ENCODE measurements at places on chromosomes 3 and 15.

GRCh38 chr3:84680700-84681099 is 278.1 kb upstream of the CADM2 start:
- no peak for DNase-seq

GRCh38 chr3:43041517-43041916 is 62.4 kb downstream of the GASK1A start:
- no peak for DNase-seq

DNA sequence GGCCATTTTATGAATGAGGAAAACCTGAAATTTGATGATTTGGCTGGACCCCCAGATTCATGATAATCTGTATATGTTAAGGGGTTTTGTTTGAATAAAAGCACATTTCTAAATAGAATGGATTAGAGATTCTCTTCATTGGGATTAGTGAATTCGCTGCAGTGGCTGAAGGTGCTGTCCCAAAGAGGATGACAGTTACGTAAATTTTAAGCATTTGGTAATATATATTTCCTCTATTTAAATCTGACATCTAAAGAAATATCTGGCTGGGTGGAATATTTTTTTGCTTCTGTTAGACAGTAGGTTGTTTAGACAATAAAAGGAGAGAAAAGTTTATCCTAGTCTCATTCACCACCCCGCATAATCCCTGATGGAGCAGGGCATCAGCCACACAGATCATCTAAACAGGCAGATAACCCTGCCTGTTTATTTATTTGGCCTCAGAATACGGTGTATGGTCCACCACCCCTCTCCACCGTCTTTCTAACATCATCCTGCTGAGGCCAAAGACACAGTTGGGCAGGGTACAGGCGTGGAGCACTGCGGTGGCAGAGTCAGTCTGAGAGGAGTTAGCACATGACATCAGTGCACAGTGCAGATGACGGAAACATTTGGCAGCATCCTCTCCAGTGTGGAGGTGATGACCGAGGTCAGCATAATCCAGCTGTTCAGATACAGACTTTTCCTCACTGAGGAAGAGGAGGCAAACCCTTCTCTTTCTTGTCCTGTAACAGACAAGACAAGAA is 20.4 kb upstream of the NFKBIZ start:
- peak; percentile 37 for DNase-seq

GRCh38 chr15:64180235-64180824 is 17.5 kb upstream of the PPIB start:
- DNase-seq = no peak

- no peak for DNase-seq
Observed at GRCh38 chr3:183555541-183556081, at the start of gene KLHL6. Gene KLHL6 (minus strand): TSS chr3:183555706. CDS start chr3:183555653, 53 bp downstream.

DNA sequence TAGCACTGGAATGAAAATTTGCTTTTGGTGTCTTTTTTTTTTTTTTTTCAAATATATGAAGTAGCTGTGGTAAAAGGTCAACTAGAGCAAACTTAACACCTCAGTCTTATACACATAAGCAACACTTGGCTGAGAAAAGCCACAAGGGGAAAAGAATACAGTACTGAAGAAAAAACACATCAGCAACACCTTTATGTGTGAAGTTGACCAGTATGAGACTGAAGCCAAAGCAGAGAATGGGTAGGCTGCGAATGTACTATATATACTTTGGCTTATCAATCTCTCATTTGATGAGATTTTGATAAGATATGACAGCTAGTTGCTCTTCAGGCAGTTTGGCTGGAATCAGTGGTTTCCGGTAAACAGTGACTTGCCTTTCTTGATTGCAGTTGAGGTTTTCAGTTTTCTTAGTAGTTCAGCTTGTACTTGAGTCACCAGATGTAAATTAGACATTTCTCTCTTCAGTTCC is 22.0 kb upstream of the ZCWPW2 start:
- no peak for DNase-seq

DNA sequence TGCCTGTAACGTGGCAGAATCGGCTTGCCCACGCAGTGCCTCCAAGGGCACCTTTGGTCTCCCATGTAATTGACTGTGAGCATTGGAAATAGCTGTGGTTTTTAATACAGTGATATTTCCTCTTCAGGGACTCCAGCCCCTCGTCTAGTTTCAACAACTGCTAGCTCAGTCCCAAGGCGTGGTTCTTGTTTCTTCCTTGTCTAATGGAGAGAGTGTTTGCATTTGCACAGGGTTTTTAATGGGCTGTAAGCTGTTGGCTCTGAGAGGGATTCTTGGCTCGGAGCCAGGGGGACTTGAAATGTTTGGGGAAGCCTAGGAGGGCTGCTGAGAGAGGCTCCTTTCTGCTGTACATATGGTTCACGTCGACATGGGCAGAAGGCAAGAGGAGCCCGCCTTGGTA is 86.2 kb downstream of the THSD4 start:
- DNase-seq = no peak

GRCh38 chr3:90091549-90091948 is 984.1 kb downstream of the EPHA3 start:
- peak; percentile 48 for DNase-seq

DNA sequence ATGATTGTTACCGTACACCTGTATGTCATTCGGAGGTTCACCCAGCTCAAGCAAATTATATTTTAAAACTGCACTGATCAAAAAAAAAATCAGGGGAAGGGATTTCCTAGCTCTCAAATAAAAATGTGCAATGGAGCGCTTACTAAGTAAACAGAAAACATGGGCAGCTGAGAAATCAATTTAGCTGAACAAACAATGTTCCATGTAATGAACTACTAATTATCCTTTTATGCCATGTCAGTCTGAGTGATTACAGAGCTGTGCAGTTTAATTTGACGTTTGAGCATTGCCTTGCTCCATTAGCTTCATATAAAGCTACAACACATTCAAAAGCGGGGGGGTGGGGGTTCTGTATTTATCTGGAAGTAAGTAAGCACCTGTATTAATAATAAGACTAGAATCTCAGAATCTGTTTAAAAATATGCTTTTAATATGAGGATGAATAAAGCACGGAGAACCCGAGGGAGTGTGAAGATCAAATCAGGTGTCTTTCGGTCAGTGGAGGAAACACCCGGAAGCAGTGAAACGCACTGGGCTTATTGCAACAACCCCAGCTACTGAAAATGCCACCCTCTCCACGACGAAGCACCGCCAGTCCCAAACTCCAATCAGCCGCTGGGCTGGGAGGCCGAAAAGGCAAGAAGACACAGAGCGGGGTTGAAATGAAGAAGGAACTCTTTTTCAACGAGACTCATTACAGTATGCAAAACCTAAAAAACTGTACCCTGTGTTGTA is 196.5 kb upstream of the ATP11B start:
- no peak for DNase-seq

DNA sequence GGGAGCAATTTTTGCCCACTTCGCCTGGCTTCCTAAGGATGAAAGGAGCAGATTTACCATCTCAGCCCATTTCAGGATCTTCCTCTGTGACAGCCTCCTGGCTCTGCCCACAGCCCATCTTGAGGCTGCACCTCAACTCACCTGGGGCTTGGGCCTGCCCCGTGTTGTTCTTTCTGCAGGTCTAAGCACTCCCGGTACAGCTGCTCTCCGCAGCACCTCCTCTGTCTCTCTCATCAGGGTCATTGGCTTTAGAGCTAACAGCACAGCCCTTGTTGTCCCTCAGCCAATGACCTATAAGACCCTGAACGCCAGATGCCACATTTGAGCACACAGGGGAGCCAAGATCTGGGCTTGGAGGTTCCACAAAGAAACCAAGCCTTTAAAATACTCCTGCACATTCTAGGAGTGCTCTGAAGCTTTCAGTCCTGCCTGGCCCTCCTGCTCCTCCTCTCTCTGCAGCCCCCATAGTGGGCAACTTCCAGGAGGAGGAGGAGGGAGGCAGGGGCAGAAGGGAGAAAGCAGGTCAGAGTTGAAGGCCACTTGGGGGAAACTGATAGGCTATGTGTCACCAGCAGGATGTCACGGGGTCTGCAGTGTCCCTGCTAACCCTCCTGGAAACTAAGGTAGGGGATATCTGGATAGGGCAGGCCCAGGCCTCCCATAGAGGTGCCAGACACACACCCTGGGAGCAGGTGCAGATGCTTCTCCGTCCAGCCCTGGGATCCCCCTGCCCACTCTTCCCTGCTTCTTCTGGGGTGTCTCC is 115.6 kb downstream of the ETFA start:
- DNase-seq = no peak

- DNase-seq = no peak
Observed at GRCh38 chr3:56940321-56940720, 120.1 kb upstream of the SPATA12 start.

DNA sequence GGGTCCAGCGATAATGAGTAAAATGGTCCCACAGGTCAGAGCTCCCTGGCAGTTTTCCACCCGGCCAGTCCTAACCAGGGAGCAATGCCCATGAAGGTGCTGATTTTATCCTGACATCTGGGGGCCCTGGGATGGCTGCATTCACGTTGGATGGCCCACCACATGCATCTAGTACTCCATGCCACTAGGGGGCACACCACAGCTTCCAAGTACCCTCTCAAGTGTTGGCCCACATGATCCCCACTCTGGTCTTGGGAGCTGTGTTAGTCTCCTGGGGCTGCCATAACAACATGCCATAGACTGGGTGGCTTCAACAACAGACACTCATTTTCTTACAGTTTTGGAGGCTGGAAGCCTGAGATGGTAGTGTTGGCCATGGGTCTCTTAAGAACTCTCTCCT is 225.5 kb downstream of the SLCO3A1 start:
- DNase-seq = no peak

- DNase-seq = peak; percentile 74
Observed at GRCh38 chr15:73927003-73927475, 777 bp downstream of the LOXL1 start.

DNA sequence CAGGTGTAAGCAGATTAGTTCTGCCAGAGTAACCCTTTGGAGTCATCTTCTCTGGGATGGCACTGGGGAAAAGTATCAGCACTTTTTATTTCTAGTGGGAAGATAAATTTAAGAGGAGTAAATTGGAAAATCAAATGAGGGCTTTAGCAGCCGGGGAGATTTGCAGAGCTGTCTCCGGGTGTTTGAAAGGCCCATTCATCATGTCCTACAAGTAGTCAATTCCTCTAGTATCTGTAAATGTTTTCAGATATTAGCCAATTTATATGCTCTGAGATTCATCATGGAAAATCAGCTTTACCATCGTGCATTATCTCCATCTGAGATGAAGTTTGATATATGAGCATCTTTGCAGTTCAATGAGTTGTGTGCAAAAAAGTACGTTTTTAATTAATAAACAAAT is 93.6 kb downstream of the CDIN1 start:
- DNase-seq = no peak

DNA sequence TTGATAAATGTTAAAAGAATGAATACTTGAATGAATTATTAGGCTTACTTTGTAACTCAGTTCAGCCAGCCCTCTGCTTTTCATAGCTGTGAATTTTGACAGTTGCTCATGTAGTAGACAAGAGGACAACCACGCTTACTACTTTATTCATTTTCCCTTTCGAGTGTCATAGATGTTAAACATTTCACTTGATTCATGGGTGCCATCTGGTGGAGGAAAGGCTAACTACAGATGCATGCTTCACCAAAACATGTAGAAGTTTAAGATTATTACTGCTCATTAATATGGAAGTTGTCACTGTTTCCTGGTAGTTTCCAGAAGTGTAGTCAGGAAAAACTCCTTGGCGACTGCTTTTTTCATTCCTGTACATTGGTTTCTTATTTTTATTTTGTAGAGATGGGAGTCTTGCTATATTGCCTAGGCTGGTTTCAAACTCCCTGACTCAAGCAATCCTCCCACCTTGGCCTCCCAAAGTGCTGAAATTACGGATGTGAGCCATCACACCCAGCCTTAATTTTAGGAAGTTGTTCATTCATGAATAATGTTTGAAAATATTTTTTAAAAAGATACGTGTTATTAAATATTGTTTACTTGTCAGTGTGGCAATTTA is 163.2 kb downstream of the B3GALNT1 start:
- peak; percentile 56 for DNase-seq

- no peak for DNase-seq
Observed at GRCh38 chr3:189945935-189946709, 174.6 kb downstream of the P3H2 start.

DNA sequence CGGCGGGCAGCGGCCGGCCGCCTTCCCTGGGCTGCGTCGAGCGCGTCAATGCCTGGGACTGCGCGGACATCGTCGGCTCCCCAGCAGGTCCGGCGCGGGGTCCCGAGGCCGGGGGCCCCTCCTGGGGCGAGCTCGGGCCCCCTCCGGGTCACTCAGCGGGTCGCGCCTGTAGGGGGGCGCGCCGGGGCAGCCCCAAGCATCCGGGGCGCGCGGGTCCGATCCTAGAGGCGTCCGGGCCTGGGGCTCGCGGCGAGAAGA is 725 bp downstream of the TLE3 start:
- no peak for DNase-seq

GRCh38 chr3:108280476-108280875 is 15.9 kb upstream of the HHLA2 start:
- no peak for DNase-seq

- DNase-seq = no peak
Observed at GRCh38 chr3:188156056-188156455, 2.1 kb downstream of the LPP start.

- DNase-seq = no peak
Observed at GRCh38 chr15:74193905-74194304, 8.7 kb downstream of the STRA6 start.

DNA sequence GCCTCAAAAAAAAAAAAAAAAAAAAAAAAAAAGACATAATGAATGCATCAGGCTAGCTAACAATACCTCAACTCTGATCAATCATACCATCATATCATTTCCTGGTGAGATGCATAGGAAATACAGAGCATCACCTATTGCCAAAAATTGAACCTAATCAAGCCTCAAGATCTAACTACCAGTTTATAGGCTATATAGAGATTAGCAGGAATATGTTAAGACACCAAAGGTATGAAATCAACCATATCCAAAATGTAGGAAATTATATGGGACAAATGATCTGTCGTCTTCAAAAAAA is 387 bp upstream of the VPS33B start:
- DNase-seq = no peak

DNA sequence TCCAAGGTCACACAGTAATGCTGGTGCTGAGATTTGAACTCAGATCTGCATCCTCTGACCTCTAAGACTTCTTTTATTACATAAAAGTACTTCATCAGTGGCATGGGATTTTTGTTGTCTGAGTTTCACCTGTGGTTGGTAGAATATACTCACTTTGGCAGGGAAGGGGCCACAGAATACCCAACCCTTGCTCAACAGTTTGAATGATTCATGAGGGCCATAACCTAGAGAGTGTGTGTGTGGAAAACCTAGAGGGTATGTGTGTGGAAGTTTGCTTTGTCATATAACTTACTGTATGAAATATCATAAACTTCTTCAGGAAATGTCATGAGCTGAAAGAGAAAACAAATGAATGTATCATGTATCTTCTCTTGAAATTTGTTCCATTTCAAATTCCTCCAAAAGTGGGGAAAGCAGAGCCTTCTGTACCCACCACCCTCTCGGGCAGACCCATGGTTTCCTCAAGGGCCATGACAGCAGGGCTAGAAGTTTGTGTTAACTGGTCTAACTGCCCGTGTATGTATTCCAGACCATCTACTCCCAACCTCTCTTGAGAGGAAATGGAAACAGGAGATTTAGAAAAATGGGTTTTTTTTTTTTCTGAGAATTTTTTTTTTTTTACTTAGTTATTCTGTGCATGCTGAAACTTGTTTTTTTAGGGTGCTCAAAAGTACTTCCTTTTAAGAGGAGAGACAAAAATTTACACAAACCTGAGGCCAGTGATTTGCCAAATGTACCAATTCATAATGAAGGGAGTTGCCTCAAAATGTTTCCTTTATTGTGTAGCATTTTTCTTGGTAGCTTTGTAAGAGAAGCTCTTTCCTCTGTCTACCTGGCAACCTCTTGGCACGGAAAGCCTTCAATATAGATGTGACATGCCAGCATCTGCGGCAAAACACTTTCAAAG is 127.0 kb downstream of the TPRG1 start:
- no peak for DNase-seq

Data from GM03348 (cell line).